ENCODE measurements at places on chromosomes 1 and 21.
A peak's percentile ranks its signal among the peaks of the same experiment; 100 is the strongest.

GRCh38 chr21:45074048-45074817 lies at the start of gene ADARB1:
Gene ADARB1, plus strand, starts transcription at chr21:45074580. Its CDS starts 97,077 bp downstream, at chr21:45171657.
- DNase-seq = peak; percentile 63

GRCh38 chr1:46807046-46807972 lies 8.5 kb downstream of the CYP4B1 start:
- DNase-seq = no peak

GRCh38 chr1:168794057-168794456 lies 65.1 kb upstream of the DPT start:
- DNase-seq = no peak

- DNase-seq = no peak
Observed at GRCh38 chr1:153670257-153670858, 435 bp downstream of the ILF2 start.

DNA sequence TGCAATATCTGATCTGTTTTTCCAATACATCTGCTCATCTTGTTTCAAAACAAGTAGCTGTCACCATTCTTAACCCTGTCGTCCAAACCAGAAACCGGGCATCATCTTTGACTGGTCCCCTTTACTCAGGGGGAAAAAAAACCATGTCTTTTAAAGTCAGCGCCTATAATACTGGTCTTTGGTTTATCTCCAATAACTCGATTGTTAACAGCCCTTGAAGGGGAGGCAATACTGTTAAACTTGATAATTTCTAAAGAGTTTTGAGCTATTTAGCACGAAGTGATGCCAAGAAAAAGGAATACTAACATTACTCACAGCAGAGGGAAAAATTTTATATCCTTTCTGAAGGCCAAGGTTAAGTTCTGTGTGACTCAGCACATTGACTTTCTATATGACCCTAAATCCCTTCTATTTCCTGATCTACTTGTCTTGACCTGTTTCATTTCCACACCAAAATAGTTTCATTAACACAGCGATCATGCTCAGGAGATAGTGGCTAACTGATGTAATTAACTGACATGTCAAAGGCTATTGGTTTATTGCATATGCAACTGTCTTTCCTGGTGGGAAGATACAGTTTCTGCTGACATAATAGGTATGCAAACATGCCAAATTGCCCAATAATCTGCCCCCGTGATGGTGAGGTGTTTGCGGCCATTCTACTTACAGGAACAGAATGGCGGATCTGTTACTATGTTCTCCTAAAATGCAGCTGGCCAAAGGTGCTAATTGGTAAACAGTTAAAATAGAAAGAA lies 59.1 kb downstream of the NFIA start:
- DNase-seq = no peak

- no peak for DNase-seq
Observed at GRCh38 chr1:180793451-180793850, 119.2 kb upstream of the KIAA1614 start.

GRCh38 chr1:118185084-118185832 lies at the start of gene SPAG17:
Gene SPAG17, minus strand, starts transcription at chr1:118185228. Its CDS starts 71 bp downstream, at chr1:118185157.
- no peak for DNase-seq

GRCh38 chr1:4678066-4678717 lies 23.8 kb downstream of the AJAP1 start:
- no peak for DNase-seq

GRCh38 chr21:40244981-40245380 lies 377.7 kb downstream of the PCP4 start:
- DNase-seq = no peak
